ENCODE measurements at places on chromosomes 5 and 9.

DNA sequence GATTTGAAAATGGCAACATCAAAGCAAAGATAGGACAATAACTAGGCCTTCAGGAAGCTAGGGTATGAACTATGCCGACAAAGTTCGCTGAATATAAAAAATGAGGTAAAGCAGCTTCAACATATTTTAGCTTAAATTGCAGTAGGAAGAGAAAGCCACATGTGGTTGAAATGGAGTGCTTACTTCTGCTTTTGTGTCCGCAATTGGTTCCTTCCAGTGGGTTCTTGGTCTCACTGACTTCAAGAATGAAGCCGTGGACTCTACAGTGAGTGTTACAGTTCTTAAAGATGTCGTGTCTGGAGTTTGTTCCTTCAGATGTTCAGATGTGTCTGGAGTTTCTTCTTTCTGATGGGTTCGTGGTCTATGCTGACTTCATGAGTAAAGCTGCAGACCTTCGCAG lies 95.2 kb downstream of the APTX start:
- no peak for DNase-seq

- no peak for DNase-seq
Observed at GRCh38 chr9:80177949-80178480, 606.2 kb downstream of the TLE4 start.

DNA sequence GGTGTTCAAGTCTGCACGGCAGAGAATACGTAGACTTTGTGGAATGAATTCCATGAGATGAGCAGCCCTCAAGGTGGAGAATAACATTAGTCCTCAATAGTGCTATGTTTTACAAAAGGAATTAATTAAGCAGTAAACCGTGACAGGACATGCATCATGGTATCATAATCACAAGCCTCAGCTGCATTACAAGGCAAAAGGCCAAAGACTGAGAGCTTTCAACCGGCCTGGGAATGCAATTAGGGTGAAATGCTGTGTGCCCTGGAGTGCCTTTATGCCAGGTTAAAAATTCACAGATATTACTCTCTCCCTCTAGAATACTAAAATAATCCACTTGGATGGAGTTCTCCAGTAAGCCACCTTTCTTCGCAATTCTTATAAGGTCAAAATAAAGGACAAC lies 270.6 kb downstream of the MLLT3 start:
- DNase-seq, result no peak

DNA sequence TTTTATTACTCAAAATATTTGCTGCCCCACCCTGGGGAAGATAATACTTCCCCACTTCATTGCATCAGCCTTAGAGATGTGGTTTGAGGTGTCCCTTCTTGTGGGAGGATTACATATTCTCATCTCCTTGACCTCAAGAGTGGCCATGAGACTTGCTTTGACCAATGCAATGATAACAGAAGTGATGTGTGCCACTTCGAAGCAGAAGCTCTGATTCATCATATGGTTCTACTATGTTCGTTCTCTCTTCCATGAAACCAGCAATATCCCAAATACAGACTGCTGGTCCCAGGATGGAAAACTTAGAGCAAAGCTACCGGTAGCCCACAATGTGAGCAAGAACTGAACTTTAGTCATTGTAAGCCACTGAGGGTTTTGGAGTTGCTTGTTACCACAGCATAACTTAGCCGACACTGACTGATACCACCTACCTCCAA lies 92.0 kb downstream of the THBS4 start:
- DNase-seq, result no peak

- DNase-seq, result no peak
Observed at GRCh38 chr5:135190416-135191083, 156.5 kb upstream of the PITX1 start.

DNA sequence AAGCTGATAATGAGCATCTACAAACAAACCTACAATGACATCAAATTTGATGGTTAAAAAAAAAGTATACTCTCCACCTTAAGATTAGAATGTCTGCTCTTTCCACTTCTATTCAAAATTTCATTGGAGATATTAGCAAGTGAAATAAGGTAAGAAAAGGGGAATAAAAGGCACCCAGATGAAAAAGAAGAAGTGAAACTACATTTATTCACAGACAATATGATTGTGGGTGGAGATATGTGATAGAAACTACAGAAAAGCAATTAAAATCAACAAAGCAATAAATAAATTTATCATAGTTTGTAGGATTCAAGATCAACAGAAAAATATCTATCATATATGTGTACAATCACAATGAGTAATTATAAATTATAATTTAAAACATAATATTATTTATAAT lies 395.1 kb upstream of the CCNH start:
- no peak for DNase-seq

DNA sequence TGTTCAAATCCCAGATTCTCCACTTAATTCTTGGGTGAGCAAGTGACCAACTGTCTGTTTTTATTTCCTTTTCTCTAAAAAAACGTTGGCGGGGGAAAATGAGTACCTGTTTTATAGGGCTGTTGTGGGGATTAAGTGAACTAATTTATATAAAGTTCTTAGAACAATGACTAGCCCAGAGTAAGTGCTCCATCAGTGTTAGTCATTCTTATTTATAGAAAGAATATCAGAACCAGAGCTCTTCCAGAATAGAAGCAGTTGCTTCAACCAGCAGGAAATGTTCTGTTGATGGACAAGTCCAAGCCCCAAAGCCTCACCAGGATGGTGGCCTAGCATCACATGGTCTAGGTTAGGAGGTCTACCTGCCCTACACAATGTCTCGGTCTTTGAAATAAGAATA lies 379.2 kb downstream of the ACTL7B start:
- no peak for DNase-seq

- peak; percentile 45 for DNase-seq
Observed at GRCh38 chr5:180807654-180808414, 5.2 kb upstream of the MGAT1 start.

DNA sequence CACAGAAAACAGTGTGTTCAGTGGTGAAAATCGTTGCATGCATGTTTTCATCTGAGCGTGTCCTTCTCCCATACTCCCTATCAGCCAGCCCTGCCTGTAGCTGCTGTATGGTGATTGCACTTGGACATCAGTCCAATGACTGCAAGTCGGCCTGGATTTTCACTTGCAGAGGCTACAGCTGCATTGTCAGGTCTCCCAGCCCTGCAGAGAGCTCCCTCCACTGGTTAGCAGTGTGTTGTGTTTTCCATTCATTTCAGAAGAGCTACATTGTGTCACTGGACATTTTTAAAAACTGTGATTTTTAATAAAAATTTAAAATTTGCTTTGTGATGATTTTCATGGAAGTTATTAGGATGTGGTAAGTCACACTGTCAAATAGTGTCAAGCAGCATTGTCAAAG lies 96.6 kb downstream of the SYK start:
- peak; percentile 11 for DNase-seq

GRCh38 chr5:122083535-122083934 lies 5.5 kb upstream of the LOX start:
- no peak for DNase-seq

- no peak for DNase-seq
Observed at GRCh38 chr9:123457583-123457982, 101.6 kb downstream of the CRB2 start.

DNA sequence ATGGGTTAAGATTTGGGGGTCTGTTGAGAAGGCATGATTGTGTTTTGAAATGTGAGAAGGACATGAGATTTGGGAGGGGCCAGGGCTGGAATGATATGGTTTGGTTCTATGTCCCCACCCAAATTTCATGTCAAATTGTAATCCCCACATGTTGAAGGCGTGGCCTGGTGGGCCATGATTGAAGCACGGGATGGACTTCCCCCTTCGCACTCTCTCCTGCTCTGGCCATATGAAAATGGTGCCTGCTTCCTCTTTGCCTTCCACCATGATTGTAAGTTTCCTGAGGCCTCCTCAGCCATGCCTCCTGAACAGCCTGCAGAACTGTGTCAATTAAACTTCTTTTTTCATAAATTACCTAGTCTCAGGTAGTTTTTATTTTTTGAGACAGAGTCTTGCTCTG lies 14.7 kb upstream of the NOTCH1 start:
- no peak for DNase-seq

DNA sequence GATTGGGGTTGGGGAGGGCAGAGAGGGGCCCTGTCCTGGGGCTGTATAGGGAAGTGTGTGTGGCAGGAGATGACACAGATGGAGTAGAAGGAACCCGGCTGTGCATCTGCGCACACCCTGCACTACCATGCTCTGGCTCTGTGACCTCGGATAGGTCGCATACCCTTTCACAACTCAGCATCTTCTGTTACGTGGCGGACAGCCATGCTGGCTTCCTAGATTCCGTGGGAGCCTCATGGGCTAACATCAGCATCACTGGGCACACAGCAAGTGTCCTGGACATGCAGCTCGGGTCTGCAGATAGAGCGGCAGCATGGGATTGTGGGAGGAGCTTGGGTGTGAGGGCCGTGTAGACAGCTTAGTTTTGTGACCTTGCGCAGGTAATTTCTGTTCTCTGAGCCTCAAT lies 9.2 kb downstream of the ARPC5L start:
- no peak for DNase-seq

DNA sequence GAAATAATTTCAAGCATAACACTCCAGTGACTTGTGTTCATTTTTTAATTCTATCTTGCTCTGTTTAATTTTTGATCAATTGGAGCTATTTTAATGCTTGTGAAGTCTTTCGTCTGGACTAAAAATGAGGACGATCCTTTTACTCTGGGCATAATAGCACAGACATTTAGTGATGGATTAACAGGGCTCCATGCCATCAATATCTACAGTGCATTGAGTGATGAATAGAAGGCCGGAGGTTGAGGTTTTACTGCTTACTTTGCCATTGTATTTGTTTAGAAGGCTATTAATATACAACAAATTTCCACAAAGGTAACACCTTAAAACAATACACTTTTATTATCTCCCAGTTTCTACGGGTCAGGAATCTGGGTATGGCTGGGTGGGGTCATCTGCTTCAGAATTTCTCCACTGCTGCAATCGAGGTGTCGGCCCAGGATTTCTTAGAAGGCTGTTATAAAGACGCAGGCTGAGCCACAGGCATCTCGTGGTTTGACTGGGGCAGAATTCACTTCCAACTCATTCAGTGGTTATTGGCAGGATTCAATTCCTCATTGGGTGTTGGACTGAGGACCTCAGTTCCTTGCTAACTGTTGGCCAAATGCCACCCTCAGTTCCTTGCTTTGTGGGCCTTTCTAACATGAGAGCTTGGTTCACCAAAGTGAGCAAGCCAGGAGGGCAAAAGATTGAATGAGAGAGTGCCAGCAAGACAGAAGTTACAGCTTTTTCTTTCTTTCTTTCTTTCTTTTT lies 265.4 kb upstream of the VLDLR start:
- no peak for DNase-seq

Data from dermis blood vessel endothelial cell (primary cell).